Right cardiac atrium (tissue), 5 donors: ENCODE measurements at places on chromosomes 7 and 10.

- peak; percentile 33 for DNase-seq
Observed at GRCh38 chr7:64559206-64559605, 3.7 kb downstream of the ZNF680 start.

DNA sequence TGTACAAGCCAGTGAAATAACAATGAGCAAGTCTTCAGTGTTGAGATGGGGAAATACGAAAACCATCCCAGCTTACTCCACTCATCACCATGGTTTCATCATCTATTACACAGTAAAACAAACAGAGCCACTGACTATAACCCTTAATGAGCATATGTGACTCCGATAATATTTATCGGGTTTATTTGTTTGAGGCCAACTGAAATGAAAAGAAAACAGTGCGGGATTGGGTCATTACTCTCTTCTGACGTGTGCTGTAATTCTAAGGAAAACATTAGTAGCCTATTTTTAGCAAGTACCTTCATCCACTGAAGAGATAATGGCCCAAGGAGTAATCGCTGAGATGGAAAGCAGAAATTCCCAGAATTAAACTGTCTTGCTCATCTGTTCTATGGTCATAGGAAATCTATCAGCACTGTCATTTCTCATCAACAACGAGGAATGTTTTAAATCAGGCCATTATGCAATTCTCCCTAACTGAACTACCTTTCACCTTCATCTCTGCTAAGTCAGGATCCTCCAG lies 716.5 kb downstream of the INHBA start:
- DNase-seq: no peak

- DNase-seq: no peak
Observed at GRCh38 chr10:55449981-55450380, 649.0 kb upstream of the PCDH15 start.

DNA sequence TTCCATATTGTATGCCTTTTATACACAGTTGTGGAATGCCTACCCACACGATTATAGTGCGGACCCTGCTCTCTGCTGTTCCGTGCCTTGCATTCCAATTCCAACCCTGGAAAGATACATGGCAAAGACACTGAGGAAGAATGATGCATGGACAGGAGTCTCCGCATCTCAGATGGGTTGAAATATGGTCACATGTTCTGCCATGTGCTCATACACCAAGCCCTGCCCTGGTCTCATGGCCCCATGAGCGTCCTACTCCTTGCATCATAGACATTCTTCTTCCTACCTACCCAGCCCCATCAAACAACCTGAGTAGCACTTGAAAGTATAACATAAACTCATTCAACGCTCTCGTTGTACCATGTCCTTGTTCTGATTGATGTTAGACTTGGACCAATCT lies 6.3 kb downstream of the SLC39A12 start:
- no peak for DNase-seq

DNA sequence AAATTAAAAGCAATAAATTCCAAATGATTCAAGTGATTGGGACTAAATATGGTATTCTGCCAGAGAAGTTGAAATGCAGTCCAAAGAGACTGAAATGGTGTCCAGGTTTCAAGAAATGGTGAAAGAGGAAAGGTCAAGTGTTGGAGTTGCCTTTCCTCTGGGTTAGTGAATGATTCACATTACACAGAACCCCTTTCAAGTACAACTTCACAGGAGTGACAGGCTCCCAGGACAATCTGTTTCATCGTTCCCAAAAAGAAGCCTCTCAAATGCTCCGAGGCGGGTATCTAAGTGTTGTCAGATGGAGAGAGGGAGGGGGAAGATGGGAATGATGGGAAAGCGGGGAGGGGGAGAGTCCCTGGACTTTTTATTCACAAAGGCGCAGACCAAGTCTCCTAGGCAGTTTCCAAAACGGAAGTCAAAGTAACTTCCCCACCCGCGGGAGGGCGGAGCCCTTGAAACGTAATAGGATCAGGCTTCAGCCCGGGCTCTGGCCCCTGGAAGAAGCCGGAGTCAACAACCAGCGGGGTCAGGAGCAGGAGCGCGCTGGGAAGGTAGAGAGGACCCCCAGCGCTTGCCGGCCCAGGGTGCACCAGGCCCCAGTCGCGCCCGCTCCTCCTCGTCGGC lies 754 bp downstream of the SLC25A13 start:
- DNase-seq: peak; percentile 88

GRCh38 chr7:133011746-133012145 lies 70.1 kb downstream of the CHCHD3 start:
- DNase-seq: no peak

DNA sequence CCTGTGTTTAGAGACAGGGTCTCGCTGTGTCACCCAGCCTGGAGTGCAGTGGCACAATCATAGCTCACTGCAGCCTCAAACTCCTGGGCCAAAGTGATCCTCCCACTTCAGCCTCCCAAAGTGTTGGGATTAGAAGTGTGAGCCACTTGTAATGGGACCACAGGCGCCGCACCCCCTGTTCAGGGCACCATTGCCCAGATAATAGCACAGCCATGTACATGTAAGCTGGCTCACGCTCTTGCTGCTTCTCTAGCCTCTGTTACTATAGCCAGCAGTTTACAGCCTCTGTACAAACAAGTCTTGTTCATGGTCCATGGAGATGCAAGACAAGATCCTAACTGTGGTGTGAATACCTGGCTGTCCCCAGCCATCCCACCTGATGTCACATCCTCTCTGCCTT lies 4.2 kb upstream of the MLXIPL start:
- no peak for DNase-seq

- no peak for DNase-seq
Observed at GRCh38 chr10:45428611-45429510, 54.8 kb downstream of the ALOX5 start.

- DNase-seq: no peak
Observed at GRCh38 chr7:2060701-2061100, 172.0 kb downstream of the MAD1L1 start.

DNA sequence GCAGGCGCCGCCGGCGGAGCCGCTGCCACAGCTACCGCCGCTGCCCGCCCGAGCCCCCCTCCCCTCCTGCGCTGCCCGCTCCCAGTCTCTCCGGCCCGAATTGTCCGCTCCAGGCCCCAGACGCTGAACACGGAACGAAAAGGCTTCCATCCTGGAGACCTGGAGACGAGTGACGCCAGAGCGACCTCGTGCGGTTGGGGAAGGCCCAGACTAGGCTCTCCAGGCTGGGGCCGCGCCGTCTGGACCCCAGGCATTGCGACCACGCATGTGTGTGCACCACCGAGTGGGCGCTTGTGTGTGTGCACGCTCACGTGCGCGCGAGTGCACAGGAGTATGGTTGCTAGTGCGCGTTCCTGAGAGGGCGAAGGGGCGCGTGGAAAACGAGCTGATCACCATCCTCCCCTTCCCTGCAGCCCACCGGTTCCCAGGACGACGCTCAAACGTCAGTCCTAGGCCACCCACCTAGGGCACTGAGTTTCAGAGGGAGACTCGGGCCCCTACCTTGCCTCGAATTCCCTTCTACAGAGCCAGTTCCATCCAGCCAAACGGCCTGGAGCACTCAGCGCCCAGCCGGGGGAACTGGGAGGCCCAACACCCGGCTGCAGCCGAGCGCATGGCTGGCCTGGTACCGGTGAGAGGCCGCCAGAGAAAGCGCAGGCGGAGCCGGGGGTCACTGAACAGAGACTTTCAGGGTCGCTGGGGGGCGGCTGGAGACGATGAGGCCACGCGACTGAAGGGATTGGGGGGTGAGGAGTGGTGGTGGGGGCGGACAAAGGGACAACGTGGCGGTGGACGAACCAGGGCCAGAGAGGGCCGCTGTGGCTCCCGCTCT lies 11.6 kb downstream of the LBX1 start:
- DNase-seq: no peak

DNA sequence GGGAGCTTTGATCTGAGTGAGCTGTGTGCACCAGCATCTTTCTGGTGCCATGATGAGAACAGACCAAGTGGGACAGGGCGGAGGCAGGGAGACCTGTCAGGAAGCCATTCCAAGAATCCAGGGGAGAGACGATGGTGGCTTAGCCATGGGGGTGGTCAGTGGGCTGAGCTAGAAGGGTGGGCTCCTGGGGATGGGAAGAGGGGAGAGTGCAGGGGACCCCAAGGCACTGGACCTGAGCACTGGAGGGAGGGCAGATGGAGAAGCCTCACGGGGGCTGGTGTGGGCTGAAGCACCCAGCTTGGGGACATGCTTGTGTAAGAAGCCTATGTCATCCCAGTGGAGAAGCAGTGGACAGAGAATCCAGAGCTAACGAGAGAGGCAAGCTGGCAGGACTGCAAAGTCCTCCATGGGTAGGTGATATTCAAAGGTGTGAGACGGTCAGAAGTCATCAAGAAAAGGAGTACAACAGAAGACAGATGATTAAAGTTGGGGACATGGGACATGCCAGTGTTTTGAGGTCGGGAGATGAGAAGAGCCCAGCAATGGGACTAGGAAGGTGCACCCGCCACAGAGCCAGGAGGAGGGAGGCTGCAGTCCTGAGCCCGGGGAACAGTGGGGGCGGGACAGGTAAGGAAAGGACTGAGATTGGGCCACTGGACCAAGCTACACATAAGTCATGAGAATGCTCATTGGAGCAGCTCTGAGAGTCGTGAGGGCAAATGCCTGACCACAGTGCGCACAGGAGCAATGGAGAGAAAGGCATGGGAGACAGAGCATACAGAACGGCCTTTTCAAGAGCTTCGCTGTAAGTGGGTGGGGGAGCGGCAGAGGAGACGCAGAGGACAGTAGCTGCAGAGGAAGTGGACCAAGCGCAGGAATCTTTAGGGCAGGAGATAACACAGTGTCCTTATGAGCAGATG lies 72.0 kb downstream of the GRID1 start:
- no peak for DNase-seq

GRCh38 chr10:33122014-33122809 lies 164.2 kb upstream of the ITGB1 start:
- DNase-seq: no peak

DNA sequence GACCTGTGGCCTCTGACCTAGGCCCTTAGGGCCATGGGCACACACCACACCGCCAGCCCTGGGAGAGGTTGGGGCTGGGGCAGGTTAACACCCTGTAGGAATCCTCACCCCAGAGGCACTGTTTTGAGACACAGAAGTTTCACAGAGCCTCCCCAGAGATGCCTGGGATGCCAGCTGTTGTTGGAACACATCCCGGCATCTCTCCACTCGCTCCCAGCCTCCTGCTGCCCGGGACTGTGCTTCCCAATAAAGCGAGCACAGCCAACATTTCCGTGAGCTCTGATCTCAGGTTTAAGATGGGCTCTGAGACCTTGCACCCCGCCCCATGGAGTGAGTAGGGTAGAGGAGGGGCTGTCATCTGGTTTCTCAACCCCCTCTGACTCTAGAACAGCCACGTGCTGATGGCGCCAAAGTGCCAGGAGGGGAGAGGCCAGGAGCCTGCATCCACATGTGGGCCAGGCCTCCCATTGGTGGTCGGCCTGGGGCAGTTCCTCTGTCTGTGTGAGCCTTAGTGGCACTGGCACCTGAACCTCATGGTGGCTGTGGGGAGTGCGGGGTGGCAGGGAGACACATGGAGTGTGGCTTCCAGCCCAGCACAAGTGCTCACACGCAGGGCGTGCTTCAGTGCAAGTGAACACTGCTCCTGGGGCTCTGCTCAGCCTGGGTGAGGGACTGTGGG lies 54.7 kb downstream of the RASGEF1A start:
- peak; percentile 7 for DNase-seq

GRCh38 chr10:9068003-9068402 lies 1013.5 kb downstream of the GATA3 start:
- no peak for DNase-seq

GRCh38 chr7:22578007-22578733 lies 78.2 kb upstream of the STEAP1B start:
- DNase-seq: no peak

- no peak for DNase-seq
Observed at GRCh38 chr7:142897691-142898090, 12.1 kb upstream of the TRPV6 start.

- DNase-seq: no peak
Observed at GRCh38 chr7:16416289-16417282, 4.8 kb downstream of the CRPPA start.

GRCh38 chr10:123703195-123703790 lies 37.1 kb downstream of the GPR26 start:
- no peak for DNase-seq

DNA sequence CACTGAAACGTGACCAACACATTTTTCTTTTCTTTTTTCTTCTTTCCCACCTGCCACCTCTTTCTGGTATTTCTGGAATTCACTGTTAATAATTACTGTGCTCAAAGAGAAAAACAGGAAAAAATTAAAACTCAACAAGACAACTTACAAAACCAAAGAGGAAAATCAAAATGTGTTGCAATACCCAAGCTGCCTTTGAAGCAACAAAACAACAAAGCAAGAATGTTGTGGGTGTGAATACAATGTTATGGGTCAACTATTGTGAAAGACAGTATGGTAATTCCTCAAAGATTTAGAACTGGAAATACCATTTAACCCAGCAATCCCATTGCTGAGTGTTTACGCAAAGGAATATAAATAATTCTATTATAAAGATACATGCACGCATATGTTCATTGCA lies 415.1 kb downstream of the GFRA1 start:
- no peak for DNase-seq

DNA sequence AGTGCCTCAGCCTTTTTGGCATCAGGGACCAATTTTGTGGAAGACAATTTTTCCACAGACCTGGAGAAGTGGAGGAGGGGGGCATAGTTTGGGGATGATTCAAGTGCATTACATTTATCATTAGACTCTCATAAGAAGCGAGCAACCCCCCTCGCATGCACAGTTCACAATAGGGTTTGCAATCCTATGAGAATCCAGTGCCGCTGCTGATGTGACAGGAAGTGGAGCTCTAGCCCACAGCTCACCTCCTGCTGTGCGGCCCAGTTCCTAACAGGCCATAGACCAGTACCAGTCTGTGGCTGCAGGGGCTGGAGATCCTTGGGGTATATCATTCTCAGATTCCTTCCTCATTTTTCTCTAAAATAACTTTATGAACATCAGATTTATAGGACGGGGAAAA lies 50.8 kb downstream of the ATAD1 start:
- DNase-seq: no peak

GRCh38 chr10:59087486-59087885 lies 89.0 kb upstream of the PHYHIPL start:
- no peak for DNase-seq

DNA sequence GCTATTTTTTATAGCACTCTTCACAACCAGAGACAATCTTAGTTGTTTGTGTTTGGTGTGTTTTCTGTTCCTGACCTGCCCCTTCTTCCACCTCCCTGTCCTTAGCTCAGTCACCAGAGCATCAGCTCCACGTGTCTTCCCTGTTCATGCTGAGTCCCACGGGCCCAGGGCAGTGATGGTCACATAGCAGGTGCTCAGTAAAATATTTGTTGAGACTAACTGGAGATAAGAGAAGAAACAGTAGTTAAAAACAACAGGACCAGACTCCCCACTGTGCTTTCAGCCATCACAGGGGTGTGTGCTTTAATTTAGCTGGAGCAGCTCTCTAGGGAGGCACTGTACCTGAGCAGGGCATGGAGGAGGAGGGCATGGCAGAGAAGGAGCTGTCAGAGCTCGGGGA lies 307.3 kb upstream of the ZNF32 start:
- no peak for DNase-seq
